ENCODE measurements at places on chromosomes 3 and 15. TPM values are rescaled to one million over a fixed set of nuclear protein-coding genes. Genes with fewer than 3 reads are reported as not detected.

LRRN1 gene
- total RNA-seq: 1.4 TPM

GRCh38 chr3:184491867-184492615 lies 69.5 kb upstream of the EPHB3 start:
- DNase-seq: no peak

NFKBIZ gene
- 76.3 TPM for total RNA-seq

- no peak for DNase-seq
Observed at GRCh38 chr3:117217355-117217754, 507.8 kb downstream of the TUSC7 start.

TMEM42 gene
- total RNA-seq: 17.2 TPM

GRCh38 chr3:66572938-66573710 lies 72.3 kb upstream of the LRIG1 start:
- DNase-seq: no peak

- DNase-seq: no peak
Observed at GRCh38 chr15:88316586-88316985, 60.0 kb upstream of the NTRK3 start.

GRCh38 chr3:50572801-50573371 lies 3.6 kb downstream of the HEMK1 start:
- peak; percentile 72 for DNase-seq

MBNL1 gene
- total RNA-seq: 446 TPM

DNA sequence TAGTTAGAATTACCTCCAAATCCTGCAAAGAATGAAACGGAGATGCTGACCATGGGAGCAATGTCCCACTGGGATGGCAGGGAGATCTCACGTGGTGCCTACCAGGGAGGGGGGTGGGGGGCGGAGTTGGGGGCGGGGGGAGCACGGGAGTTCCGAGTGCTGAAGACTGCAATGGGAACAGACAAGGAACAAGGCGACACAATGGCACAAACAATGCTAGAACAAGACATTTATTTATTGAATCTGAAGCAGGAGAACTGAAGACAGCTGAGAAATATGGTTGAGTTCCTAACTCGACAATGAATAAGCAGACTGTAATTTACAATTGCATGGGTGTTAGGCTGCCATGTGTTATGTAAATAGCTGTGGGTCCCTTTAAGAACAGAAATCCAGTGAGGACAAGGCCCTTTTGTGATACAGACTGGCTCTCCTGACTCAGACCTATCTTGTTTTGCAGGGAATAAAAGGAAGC lies 91.2 kb downstream of the AQP9 start:
- DNase-seq: no peak

XXYLT1 gene
- total RNA-seq: 8.3 TPM

DNA sequence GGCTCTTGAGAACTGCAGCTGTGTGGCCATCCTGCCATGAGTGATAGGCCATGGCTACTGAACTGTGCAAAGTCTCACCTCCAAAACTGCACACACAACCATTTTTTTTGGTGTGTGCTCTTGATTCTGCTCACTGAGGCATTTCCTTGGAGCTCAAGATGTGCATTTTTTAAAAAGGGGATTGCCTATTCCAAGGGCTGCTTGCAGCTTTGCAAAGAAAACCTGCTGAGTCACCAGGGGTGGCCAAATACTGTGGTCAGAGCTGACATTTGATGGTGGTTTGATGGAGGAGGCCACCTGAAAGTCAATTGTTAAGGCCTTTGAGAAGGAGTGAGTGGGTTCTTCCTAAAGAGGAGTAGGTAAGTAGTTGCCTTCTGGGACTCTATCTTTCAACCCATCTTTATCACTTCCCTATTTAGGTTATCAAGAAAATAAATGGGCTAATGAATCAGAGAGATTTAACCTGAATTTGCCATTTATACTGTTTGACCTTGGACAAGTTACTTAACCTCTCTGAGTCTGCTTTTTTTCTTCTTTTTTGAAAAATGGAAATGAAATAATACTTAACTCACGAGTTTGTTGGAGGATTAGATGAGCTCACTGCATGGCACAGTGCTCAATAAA lies 87.9 kb downstream of the CHST2 start:
- DNase-seq: no peak

DNA sequence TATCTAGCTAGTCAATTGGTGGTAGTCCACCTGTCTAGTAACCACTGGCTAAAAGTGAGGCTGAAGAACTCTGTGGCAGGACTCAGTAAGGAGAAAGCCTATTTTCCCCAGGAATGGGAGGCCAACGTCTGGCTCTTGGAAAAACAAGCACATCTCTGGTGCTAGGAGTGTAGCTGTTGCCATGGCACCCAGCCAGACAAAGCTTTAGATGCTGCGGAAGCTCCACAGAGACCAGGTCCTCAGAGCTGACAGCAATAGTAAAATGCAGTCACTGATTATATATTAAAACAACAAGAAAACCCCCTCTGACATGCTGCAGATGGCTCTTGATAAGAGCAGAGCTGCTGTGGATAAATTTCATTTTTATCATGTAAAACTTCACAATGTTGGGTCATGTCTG lies 124.9 kb upstream of the STRIT1 start:
- DNase-seq: no peak

TRPM1 gene
- total RNA-seq: not detected

DNA sequence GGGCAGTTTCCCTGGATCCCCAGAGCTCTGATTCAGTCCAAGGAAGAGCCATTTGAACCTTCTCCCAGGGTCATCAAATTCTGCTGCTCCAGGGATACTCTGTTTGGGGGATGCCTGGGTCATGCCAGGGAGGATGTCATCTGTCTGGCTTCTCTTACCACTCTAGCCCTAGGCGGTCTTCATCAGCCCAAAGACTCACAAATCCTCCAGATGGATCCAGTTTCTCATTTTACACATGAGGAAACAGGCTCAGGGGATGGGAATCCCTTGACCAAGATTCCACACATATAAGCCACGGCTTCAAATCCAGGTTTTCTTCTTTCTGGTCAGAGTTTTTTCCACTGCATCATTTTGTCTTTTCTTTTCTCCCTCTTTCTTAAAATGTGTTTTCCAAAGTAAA lies 36.7 kb downstream of the SLC28A1 start:
- DNase-seq: no peak

- DNase-seq: no peak
Observed at GRCh38 chr3:20320489-20320888, 134.5 kb upstream of the SGO1 start.

THSD4 gene
- not detected for total RNA-seq

DNA sequence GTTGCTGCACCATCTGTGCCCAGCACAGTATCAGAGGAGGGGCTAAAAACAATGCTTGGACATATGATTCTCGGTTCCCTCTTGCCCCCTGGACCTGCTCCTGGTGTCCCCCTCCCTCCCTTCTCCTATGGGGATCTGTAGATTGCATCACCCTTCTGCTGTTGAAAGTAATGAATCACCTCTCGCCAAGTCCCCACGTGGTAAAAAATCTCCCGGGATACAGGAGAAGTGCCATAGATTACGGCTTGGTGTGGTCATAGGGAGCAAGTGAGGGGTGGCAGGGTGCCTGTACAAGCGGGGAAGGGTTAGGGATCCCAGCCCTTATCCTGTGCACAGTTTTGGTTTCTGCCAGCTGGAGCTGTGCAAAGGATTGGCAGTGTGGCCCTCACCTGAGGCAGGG lies 37.7 kb downstream of the AMOTL2 start:
- no peak for DNase-seq

All from activated naive CD8-positive, alpha-beta T cell treated with anti-CD3 and anti-CD28 coated beads, Interleukin-2, amount 10 ng/mL, durations not matched to agents 7 days and 5 days (primary cell).